Peyer's patch (tissue), 4 donors: ENCODE measurements at places on chromosomes 2 and 18. TPM values are rescaled to one million over a fixed set of nuclear protein-coding genes. Genes with fewer than 3 reads are reported as not detected.

GRCh38 chr2:62991605-62992004 lies 59.0 kb upstream of the OTX1 start:
- H3K4me3 ChIP-seq, result no peak overlapping the region
- no peak for DNase-seq
- H3K27ac ChIP-seq, result no peak overlapping the region
- no peaks in the 10 kb centered on the region for H3K36me3 ChIP-seq
- no peaks in the 10 kb centered on the region for H3K27me3 ChIP-seq
- H3K4me1 ChIP-seq, result no peaks in the 10 kb centered on the region

The FARP2 gene
- total RNA-seq, result 107 TPM

DNA sequence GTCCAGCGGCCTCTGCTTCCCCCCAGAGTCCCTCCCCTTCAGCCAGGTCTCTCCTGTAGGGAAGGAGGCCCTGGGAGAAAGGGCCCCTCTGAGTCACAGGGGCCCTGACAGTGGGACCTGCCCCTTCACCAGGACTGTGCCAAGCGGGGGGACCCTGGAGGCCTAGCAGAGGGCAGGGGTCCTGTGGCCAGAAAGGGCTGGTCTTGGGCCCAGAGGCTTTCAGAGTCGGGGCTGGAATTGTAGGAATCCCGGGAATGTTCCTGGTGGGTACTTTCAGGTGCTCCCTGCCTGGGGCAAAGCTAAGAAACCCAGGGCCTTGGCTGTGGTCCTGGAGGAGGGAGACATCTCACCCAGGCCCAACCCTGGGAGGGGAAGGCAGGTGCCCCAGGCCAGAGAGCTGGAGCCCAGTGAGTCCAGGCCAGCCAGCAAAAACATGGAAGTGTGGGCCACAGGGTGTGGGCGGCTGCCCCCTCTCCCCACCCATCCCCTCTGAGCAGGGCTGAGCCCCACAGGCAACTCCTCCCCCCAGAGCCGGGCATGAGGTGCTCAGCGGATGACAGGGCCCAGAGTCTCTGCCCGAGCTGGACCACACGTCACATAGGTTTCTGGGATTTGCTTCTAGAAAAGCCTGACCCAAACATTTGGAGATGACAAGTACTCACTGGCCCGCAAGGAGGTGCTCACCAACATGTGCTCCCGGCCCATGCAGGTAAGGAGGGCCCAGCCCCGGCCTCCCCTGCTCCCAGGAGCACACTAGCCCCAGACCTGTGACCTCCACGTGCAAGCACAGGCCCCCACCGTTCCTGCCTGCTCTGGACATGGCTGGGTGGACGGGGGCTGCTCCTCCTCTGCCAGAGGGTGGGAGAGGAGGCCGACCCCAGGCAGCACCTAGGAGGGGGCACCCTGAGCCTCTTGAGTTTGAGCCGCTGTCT lies 48.2 kb upstream of the ALPP start:
- no peaks in the 10 kb centered on the region for H3K27me3 ChIP-seq
- no peaks in the 10 kb centered on the region for H3K4me1 ChIP-seq
- no peak overlapping the region for H3K27ac ChIP-seq
- DNase-seq, result peak; percentile 32
- H3K36me3 ChIP-seq, result no peaks in the 10 kb centered on the region

DNA sequence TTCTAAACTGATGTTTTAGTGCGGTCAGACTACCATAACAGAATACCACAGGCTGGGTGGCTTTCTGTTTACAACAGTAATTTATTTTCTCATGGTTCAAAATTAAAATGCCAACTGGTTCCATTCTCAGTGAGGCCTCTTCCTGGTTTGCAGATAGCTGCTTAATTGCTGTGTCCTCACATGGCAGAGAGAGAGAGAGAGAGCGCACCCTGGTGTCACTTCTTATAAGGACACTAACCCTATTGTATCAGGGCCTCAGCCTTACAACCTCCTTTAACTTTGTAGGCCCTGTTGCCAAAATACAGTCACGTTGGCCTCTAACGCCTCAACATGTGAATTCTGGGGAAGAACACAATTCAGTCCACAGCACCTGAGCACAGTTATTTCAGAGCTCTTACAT lies 37.5 kb upstream of the ZNF385B start:
- no peak overlapping the region for H3K4me3 ChIP-seq
- no peak for DNase-seq
- H3K27me3 ChIP-seq, result no peaks in the 10 kb centered on the region
- no peaks in the 10 kb centered on the region for H3K36me3 ChIP-seq

The BMP10 gene
- total RNA-seq, result not detected

The FLACC1 gene
- 7.8 TPM for total RNA-seq

DNA sequence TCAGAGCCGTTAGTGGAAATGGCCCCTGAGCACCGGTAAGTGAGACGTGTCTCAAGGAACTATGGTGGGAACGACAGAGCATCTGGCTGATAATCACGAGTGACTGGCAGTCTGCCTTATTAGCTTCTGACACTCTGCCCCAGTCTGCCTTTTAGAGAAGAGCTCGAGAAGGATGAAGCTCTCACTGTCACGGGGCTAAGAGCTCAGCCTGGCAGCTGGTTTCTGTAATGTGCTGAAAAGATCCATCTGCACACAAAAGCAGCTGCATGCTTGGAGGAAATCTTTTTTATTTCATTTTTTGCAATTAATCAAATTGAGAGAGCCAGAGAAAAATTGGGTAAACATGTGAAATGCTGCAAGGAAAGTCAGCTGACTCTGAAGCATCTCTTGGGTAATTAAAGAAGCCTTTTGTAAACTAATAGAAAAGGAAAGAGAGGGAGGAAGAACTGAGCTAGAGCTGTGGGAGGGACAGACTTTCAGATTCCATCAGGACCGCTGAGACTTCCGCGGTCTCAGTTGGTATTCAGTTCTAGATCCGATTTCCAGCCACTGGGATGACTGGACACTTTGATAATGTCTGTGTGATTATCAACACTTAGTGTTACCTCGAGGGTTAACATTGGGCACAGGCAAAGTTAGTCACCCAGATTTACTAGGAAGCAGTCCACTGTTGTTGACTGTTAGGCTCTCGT lies 24.4 kb downstream of the MBP start:
- peaks cover 15% of the 10 kb centered on the region for H3K36me3 ChIP-seq
- peak overlapping the region; percentile 76 for H3K27ac ChIP-seq
- H3K4me1 ChIP-seq, result peaks cover 50% of the 10 kb centered on the region
- no peak overlapping the region for H3K4me3 ChIP-seq
- H3K27me3 ChIP-seq, result no peaks in the 10 kb centered on the region

- H3K27me3 ChIP-seq, result no peaks in the 10 kb centered on the region
- no peak overlapping the region for H3K27ac ChIP-seq
- H3K36me3 ChIP-seq, result no peaks in the 10 kb centered on the region
These were observed 832.6 kb upstream of the ZEB2 start for GRCh38 chr2:145352484-145352883.

The ZSWIM2 gene
- not detected for total RNA-seq

DNA sequence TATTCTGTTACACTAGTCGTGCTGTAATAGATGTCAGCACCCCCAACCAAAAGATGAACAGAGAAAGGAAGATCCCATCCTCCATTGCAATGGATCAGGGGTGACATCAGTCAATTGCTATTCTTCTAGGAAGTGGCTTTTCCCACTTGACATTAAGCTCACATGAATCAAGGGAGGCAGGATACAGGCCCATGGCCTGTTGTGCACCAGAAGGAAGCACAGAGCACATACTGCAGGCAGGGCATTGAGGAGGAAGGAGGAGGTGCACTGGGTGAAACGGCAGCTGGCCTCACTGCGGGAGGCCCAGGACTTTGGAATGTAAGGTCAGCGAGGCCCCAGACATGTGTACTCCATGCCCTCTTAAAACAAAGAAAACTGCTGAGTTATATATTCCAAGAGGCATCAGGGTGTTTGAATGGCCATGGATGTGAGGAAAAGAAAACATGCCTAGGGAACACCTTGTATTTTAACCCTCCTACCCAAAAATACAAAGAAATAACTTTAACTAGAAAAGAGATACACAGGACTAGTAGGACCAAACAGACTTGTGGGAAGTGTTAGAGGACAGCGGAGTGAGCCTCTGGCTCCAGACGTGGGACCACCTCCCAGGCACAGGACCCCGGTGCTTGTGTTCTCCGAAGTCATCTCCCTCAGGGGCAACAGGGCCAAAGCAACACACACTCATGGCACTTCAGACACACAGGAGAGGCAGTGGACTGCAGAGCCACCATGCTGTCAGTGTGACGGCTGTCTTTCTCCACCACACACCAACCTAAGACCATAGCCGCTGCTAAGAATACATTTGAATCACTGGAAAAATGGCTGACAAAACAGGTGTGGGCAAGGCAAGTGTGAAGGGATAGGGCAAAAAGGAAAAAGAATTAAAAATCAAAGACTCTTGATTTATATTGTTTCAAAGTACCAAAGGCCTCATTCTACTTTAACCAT lies 51.4 kb upstream of the RIOK3 start:
- H3K36me3 ChIP-seq, result no peaks in the 10 kb centered on the region
- DNase-seq, result no peak
- no peak overlapping the region for H3K4me3 ChIP-seq
- H3K27me3 ChIP-seq, result no peaks in the 10 kb centered on the region
- H3K27ac ChIP-seq, result peak overlapping the region; percentile 55
- H3K4me1 ChIP-seq, result no peaks in the 10 kb centered on the region

DNA sequence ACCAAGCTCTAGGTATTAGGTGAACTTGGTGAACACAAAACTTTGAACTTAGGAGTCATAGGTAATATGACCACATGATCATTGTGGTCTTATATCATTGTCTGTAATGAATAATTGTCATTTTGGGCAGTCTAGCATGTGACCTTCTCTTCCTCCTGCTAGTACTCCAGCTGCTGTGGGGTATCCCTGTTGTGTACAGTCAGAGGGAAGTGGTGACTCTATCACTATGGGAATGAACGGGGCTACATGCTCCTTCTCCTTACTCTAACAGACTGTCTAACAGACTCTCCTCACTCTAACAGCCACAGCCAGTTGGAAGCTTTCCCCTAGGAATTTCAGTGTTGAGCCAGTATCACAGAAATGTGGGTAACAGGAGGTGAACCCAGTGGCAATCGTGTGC lies 68.2 kb upstream of the NEDD4L start:
- H3K4me1 ChIP-seq, result no peaks in the 10 kb centered on the region
- H3K4me3 ChIP-seq, result no peak overlapping the region
- no peak for DNase-seq
- H3K27me3 ChIP-seq, result no peaks in the 10 kb centered on the region
